ENCODE measurements at places on chromosomes 7 and 10. TPM values are rescaled to one million over a fixed set of nuclear protein-coding genes. Genes with fewer than 3 reads are reported as not detected.

The RPEL1 gene
- not detected for total RNA-seq

The PLEKHA8 gene
- 3.4 TPM for total RNA-seq

The OPN4 gene
- total RNA-seq, result 0.25 TPM

The POU6F2 gene
- not detected for total RNA-seq

The NEUROG3 gene
- total RNA-seq, result not detected

The HKDC1 gene
- not detected for total RNA-seq

The PLCE1 gene
- 4.6 TPM for total RNA-seq

The OR9A2 gene
- total RNA-seq, result not detected

The FZD8 gene
- 8.2 TPM for total RNA-seq

The MSMB gene
- not detected for total RNA-seq

The SPDYE1 gene
- not detected for total RNA-seq

The PVRIG gene
- not detected for total RNA-seq

The CHST15 gene
- 4.0 TPM for total RNA-seq

The COL13A1 gene
- total RNA-seq, result 1.0 TPM

The MMD2 gene
- total RNA-seq, result not detected

The CHN2 gene
- 32.2 TPM for total RNA-seq

The VWC2 gene
- total RNA-seq, result 9.3 TPM

The SH2D4B gene
- not detected for total RNA-seq

The ARHGAP22 gene
- 3.4 TPM for total RNA-seq

The SMARCD3 gene
- 132 TPM for total RNA-seq

The CALML5 gene
- total RNA-seq, result not detected

The NPFFR1 gene
- 0.02 TPM for total RNA-seq

The PAXIP1 gene
- total RNA-seq, result 7.1 TPM

The IL15RA gene
- 7.0 TPM for total RNA-seq

The UCN3 gene
- total RNA-seq, result not detected

The KNDC1 gene
- 0.20 TPM for total RNA-seq

The RBP3 gene
- total RNA-seq, result not detected

The AOAH gene
- total RNA-seq, result 2.4 TPM

The ARHGAP19 gene
- 3.3 TPM for total RNA-seq

The C7orf57 gene
- total RNA-seq, result not detected

The CHST3 gene
- total RNA-seq, result 18.5 TPM

The NCF1 gene
- 3.9 TPM for total RNA-seq

The FXYD4 gene
- total RNA-seq, result not detected

The PRSS37 gene
- total RNA-seq, result not detected

The GATA3 gene
- total RNA-seq, result 1.1 TPM

The PON3 gene
- total RNA-seq, result 0.77 TPM

The ZNF467 gene
- total RNA-seq, result 7.8 TPM

The MYOF gene
- 21.0 TPM for total RNA-seq

The GTF2IRD1 gene
- total RNA-seq, result 19.5 TPM

The PKD2L1 gene
- not detected for total RNA-seq

The CDHR1 gene
- 0.32 TPM for total RNA-seq

The ZNF282 gene
- total RNA-seq, result 14.5 TPM

The FGFR2 gene
- total RNA-seq, result 0.17 TPM

The OR2A7 gene
- 0.55 TPM for total RNA-seq
